T-helper 2 cell treated with Interferon-gamma antibody and Interleukin-4, amounts not matched to agents 5 μg/mL and 100 μg/mL, for 36 hours (primary cell): ENCODE measurements at places on chromosomes 7 and 10.
A peak's percentile ranks its signal among the peaks of the same experiment; 100 is the strongest.

DNA sequence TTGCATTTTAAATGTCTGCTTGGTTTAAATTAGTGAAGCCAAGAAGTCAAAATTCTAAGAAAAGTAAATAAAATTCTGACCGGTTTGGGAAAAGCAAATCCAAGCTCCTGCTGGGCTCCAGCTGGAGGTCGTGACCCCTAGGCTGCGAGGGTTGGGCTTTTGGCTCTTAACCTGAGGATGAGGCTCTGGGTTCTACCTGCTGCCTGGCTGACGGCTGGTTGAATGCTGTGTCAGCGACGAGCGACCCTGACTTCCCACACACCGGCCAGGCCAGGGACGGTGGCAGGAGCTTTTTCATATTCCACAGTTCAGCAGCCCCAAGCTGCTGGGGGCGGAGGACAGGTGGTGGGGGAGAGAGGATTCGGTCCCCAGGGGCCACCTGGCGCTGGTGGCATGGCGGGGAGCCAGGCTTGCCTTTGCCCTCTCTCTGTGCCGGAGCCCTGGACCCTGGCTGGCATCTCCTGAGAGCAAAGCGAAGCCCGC is 843 bp upstream of the PLPP4 start:
- H3K27me3 ChIP-seq, result peaks cover 36% of the 10 kb centered on the region
- no peaks in the 10 kb centered on the region for H3K4me1 ChIP-seq
- no peak overlapping the region for H3K4me3 ChIP-seq

- DNase-seq, result no peak
- no peak overlapping the region for H3K4me3 ChIP-seq
- no peaks in the 10 kb centered on the region for H3K4me1 ChIP-seq
- H3K36me3 ChIP-seq, result no peaks in the 10 kb centered on the region
- H3K27me3 ChIP-seq, result no peaks in the 10 kb centered on the region
Measured at GRCh38 chr7:69690329-69690728, 92.1 kb downstream of the AUTS2 start.

DNA sequence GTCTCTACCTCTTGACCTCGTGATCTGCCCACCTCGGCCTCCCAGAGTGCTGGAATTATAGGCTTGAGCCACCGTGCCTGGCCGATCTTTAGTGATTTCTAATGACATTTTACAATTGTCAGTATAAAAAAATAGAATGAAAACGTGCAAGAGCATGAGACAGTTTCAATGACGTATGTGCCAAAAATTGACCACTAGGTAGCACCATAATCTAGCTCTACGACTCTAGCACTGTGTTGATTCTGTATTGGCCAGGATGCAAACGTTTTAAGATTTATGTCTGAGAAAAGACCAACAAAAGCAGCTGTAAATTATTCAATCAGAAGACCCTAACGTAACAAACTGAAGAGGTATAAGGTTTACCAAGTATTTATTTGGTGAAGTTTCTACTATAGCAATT is 25.4 kb upstream of the EXOC6 start:
- DNase-seq, result no peak
- no peaks in the 10 kb centered on the region for H3K36me3 ChIP-seq
- peaks cover 16% of the 10 kb centered on the region for H3K4me1 ChIP-seq
- H3K4me3 ChIP-seq, result no peak overlapping the region

DNA sequence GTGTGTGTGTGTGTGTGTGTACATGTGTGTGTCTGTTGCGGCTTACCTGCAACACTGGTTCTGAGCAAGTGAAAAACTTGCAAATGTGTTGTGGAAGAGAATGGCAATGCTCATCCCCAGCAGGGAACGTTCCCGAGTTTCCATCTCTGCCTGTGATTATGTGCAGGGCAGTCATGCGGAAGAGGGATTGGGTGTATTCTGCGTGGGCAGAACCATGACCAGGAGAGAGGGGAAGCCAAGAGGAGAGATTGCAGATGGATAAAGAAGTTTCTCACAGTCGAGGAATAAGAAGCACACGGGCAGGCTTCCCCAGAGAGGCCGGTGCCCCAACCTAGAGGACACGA is 99.9 kb downstream of the CTBP2 start:
- H3K4me3 ChIP-seq, result no peak overlapping the region
- H3K4me1 ChIP-seq, result peaks cover 13% of the 10 kb centered on the region
- no peaks in the 10 kb centered on the region for H3K36me3 ChIP-seq
- H3K27me3 ChIP-seq, result peaks cover 16% of the 10 kb centered on the region

DNA sequence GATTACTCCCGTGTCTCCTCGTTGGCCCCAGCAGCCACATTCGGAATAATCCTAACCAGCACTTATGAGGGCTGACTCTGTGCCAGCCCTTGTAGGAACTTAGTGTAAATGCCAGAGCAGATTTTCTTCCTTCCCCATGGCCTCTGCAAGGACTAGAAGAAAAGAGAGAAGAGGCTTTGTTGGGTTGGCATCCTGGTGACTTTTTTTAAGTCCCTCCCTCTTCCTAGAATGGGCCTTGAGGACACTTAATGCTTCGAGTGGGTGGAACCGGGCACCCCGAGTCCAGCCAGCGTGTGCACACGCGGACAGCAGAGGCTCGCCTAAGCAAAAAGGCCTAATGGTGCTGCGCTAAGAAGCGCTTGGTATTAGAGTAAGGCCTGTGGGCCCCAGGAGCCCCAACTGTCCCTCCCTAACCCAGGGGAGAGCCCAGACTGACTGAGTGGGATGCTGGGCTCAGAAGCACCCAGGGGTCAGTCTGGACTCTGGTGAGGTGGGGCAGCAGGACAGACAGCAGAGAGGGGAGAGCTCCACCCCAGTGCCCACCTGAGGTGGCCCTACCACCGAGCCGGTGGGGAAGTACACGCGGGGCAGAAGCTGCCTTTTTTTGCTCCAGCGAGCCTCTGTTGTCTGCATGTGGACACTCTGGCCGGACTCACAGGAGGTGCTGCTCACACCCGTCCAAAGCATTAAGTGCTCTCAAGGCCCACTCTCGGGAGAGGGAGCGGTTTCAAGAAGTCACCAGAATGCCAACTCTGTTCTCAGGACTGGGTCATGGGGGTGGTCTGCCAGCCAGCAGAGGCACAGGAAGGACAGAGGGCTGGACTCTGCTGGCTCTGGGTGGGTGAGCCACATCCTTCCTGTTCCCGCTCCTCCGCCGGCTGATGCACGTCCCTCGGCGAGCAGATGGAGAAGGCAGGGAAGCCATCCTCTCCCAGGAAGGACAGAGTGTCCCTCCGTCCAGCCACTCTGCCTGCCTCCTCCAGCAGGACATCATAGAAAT is 12.5 kb downstream of the ITPRIP start:
- peak overlapping the region; percentile 66 for H3K27ac ChIP-seq
- H3K4me3 ChIP-seq, result peak overlapping the region; percentile 42
- peaks cover 84% of the 10 kb centered on the region for H3K4me1 ChIP-seq
- H3K27me3 ChIP-seq, result no peaks in the 10 kb centered on the region
- H3K36me3 ChIP-seq, result peaks cover 19% of the 10 kb centered on the region

- no peaks in the 10 kb centered on the region for H3K36me3 ChIP-seq
- H3K27me3 ChIP-seq, result no peaks in the 10 kb centered on the region
- H3K4me1 ChIP-seq, result no peaks in the 10 kb centered on the region
Measured at GRCh38 chr7:51950813-51951212, 634.2 kb upstream of the COBL start.

- no peak overlapping the region for H3K27ac ChIP-seq
- DNase-seq, result no peak
- peaks cover 18% of the 10 kb centered on the region for H3K4me1 ChIP-seq
- no peaks in the 10 kb centered on the region for H3K27me3 ChIP-seq
- no peak overlapping the region for H3K4me3 ChIP-seq
Measured at GRCh38 chr10:47164800-47165128, 135.2 kb upstream of the GDF10 start.

DNA sequence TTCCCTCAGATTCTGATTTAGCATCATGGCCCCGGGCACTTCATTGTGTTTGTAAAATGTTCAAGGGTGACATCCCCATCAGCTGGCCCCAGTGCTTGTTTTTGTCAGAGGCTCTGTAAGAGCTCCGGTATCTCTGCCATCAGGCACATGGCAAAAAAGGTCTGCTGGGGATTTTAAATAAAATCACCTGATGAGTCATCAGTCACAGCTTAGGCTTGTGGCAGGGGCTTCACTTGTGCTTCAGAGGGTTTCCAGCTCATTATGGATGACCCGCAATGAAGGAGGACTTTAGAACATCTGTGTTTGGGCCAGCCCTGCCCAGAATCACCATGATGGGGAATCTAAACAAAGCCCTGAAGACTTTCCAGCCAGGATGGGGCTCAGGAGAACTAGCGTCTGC is 259.9 kb downstream of the ZEB1 start:
- H3K27me3 ChIP-seq, result peaks cover 3% of the 10 kb centered on the region
- no peak for DNase-seq
- no peak overlapping the region for H3K27ac ChIP-seq
- no peak overlapping the region for H3K4me3 ChIP-seq

DNA sequence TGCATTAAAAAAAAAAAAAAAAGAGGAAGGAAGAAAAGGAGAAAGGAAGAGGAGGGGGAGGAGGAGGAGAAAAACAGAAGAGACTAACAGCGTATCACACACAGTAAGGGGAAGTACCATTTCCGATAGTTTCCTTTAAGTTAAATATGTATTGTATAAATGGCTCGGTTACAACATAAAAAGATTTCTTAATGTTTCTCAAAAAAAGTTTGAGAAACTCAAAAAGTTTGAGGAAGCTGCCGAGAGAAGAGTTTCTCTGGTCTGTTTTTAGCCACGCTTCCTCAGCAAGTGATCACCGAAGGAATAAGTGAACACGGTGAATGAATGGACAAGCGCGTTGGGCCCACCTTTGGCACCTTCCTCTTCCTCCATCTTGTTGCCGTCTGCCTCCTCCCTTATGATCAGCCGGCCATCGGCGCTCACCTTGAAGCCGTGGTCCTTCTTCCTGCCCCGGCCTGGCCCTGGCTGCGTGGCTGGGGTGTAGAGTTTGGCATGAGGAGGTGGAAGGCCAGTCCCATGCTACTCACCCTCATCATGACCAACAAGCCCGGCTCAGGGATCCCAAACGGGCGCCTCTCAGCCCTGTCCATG is 31.3 kb upstream of the FRAT2 start:
- peaks cover 11% of the 10 kb centered on the region for H3K36me3 ChIP-seq
- H3K4me3 ChIP-seq, result no peak overlapping the region
- no peaks in the 10 kb centered on the region for H3K4me1 ChIP-seq
- no peak overlapping the region for H3K27ac ChIP-seq

- no peak overlapping the region for H3K4me3 ChIP-seq
- no peaks in the 10 kb centered on the region for H3K36me3 ChIP-seq
- H3K27ac ChIP-seq, result no peak overlapping the region
Measured at GRCh38 chr10:583433-583832, 106.0 kb downstream of the DIP2C start.
